C1 segment of cervical spinal cord (tissue), 14 donors: ENCODE measurements at places on chromosomes 12 and 14.

GRCh38 chr14:79670811-79671210, 540.5 kb downstream of the DIO2 start:
- no peak for DNase-seq

DNA sequence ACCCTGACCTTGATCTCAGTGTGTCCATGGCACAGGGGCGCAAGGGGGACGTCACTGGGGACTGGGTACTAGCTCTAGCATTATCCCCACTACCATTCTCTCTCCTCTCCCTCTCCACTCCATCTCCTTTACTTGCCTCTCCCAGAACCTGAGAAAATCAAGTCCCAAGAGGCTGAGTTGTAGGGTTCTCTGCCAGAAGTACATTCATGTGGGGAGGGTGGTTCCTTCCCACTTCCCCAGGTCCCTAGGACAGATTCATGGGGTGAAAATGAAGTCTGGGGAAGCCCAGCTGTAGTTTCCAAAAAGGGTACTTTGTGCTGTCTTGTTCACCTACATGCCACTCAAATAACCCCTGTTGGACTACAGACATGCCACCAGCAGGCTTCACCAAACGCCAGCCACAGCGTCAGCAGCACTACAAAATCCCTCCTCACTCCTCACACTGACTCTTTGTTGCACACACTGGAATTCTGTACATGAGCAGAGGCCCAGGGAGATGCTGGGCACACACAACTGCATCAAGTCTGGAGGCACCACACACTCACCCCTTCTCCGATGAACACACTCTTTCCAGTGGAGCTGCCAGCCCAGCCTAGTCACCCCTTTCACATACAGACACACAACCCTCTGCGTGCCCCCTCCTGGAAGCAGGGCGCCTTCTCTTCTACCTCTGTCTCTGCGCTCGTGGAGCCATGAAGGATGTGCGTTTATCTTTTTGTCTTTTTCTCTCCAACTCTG, 6.9 kb downstream of the RARG start:
- no peak for DNase-seq

DNA sequence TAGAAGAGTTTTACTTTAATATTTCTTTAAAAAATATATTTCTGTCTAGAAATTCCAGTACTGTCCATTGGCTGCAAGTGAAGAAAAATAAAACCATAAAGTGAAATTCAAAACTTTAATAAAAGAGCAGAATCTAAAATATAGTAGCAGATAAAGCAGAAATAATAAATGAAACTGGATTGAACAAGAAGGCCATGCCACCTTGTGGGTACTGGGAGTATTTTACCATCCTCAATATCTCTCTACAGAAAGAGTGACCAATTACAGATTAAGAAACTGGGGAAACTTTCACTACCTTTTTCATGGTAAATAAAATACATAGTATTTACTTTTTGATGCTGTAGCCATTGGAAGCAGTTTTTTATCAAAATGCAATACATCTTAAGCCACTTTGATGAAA, 220.5 kb downstream of the BCAT1 start:
- DNase-seq, result no peak

- no peak for DNase-seq
These were observed 42.4 kb downstream of the TRIP11 start for GRCh38 chr14:91997492-91997891.

DNA sequence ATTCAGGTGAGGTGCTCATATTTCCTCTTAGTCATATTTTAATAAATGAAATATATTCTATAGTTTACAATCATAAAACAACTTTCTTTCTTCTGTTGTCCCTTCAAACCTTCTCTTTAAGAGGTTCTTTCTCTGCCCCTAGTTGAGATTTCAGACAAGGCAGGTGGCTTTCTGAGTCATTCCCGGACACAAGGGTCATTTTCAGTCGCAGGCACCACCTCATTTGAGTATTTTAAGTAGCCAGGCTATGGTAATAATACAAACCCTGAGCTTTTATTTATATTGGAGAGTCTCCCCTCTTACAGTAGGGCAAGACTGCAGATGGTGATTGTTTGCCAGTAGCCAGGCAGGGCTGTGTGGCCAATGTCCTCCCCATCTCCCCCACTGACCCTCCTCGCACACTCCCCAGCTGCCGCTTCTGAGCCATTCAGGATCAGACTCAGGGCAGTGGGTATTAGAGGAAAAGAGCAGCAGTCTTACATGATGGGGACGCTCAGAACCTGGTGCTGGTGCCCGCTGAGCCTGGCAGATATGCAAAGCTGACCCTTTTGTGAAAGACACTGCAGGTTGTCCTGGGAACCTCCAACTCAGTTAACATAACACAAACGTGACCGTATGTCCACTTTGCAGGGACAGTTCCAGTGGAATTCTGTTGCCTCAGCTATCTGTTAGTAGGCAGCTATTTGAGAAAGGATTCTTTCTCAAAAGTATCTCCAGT, 101.1 kb upstream of the BCL2L14 start:
- no peak for DNase-seq
